ENCODE measurements at places on chromosomes 7 and 10. TPM values are rescaled to one million over a fixed set of nuclear protein-coding genes. Genes with fewer than 3 reads are reported as not detected.

DNA sequence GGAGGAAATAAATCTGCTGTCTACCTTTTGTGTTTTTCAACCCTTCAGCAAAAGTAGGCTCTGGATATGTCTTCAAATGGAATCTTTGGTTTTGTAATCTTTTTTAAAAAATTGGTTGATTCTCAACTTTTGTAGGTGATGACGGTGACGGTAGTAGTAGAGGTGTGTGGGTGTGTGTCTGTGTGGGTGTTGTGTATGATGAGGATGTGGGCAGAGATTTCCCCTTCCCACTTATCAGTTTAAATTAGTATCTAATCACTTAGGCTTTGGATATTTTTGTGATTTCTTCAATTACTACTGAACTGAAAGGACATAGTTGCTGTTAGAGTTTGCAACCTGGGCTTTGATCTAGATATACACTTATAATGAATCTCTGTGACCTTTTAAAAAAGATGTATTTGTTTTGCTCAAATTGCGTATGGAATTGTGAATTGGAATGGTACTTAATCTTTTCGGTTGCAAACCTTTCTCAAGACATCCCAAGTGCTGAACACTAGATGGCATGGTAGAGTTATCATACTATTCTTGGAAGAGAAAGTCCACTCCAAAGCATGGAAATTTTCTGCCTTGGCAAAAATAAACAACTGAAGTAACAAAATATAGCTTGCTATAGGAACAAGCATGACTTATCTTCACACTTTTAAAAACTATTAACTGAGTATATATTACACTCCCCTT lies 51.9 kb upstream of the A1CF start:
- no peak for DNase-seq

DNA sequence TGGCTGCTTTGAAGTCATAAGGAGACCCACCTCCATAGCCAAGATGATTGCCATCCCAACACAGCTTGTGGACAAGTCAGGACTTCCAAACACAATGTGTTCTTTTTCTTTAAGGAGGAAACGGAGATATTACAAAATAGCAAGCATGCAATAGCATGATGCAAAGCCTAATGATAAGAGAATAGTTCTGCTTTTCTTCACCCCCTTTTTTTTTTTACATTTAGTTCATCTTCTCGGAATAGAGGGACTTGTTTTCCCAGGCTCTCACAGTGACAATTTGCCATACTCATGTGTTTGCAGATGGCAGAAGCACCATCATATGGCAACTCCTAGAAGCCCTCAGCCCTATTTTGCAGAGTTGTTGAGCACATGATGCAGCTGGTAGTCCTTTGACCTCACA lies 119.8 kb downstream of the ITGB8 start:
- DNase-seq, result no peak

CUZD1 gene
- total RNA-seq, result not detected

DNA sequence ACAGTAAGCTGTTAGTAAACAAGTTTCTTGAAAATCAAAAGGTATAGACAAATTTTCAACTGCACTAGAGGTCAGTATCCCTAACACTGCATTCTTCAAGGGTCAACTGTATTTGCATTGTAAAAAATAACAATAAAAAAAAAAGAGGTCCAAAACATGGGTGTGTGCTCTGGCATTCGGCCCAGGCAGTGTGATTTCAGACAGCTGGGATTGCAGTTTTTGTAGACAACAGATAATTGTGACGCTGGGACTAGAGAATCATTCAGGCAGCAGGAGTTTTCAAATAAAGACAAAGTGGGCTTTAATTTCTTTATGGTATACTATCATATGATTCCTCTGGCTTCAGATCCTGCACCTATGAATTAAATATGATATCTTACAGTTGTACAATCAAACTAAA lies 543.2 kb upstream of the SEMA3D start:
- no peak for DNase-seq

PTF1A gene
- total RNA-seq, result not detected

GRCh38 chr10:45023426-45023825 lies 22.7 kb downstream of the ZNF22 start:
- no peak for DNase-seq

- no peak for DNase-seq
Observed at GRCh38 chr10:88952647-88953111, at the start of gene ACTA2. TSS of gene ACTA2 (minus strand) at chr10:88952773. CDS start at chr10:88948930, 3,843 bp downstream.

DNA sequence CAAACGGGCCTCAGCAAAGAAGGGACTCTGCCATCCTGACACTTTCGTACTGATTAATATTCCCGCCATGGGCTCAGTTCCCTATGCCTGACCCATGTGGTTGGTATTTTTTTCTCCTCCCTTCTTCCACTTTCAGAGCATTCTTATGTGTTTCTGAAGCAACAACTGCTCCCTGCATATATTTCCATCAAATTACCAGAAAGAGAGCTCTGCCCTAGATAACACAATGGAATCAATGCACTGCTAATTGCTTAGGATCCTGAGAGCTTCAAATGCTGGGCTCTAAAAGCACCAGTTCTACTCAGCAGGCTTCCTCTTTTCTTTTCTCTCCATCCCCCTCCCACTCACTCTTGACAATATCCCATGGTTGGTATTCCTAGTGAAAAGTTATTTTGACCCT lies 5.3 kb downstream of the TECTB start:
- no peak for DNase-seq
